Stimulated activated CD8-positive, alpha-beta memory T cell treated with anti-CD3 and anti-CD28 coated beads, Interleukin-7, amount 100 ng/mL, for 48 hours (primary cell): ENCODE measurements at places on chromosomes 1 and 21.

GRCh38 chr1:177983482-177984135 lies 13.8 kb upstream of the SEC16B start:
- DNase-seq: no peak

DNA sequence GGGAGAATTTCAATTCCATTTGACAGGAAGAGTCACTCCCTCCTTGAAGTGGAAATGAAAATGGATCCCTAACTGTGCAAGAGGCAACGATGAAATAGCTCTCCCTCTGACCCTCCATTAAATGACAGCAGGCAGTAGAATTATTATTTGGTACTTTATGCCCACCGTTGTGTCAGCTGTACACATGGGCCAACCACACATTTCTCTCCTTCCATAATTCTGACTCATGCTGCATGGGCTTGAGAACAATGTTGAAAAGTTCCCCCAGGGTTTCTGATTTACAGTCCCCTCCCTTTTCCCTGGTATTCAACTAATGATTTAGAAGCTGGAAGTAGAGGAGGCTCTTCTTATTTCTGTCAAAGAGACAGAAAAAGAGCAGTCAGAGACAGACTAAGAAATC lies 103.5 kb downstream of the RGS7 start:
- DNase-seq: no peak

GRCh38 chr1:31733389-31734219 lies 29.8 kb upstream of the COL16A1 start:
- DNase-seq: no peak

- DNase-seq: no peak
These were observed 9.6 kb upstream of the IL20 start for GRCh38 chr1:206855859-206856258.

- DNase-seq: no peak
These were observed 25.4 kb upstream of the TMEM54 start for GRCh38 chr1:32926562-32926961.

DNA sequence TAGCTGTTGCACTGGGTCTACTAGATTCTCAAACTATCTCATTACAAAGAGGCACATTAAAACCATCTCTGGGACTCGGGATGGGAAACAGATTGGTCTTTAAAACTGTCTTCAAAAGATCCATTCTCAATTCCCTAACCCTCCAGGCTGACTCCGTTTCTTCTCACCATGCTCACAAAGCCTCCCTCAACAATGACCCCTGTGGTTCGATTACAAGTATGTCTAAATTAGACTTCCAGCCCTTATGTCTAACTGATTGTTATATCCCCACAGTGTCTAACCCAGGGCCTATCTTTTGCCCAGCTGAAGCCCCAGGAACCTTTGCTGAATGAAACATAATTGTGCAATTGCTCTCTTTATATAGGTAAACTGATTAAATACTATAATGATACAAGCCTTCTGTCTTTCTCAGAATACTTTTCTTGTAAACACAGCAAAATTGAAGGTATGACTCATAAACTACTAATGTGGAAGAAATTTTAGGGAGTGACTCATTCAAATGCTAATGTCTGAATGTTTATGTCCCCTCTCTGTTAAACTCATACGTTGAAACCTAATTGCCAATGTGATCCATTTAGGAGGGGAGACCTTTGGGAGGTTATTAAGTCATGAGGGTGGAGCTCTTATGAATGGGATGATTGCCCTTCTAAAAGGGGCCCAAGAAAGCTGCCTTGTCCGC lies 65.6 kb upstream of the DAB1 start:
- DNase-seq: no peak

DNA sequence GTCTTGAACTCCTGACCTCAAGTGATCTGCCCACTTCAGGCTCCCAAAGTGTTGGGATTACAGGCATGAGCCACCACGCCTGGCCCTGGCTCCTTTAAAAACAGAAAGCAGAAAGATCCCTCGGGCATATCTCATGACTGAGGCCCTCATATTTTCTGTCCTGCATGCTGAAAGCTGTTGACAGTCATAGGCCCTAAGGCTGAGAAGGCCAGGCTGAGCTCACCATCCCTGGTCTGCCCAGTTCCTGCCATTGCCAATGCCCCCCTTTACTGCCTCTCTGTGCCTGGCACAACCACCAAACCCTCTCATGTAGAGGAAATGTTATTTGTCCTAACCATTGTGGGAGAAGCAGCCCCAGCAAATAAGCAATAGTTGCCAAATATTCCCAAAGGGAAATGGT lies 12.7 kb downstream of the CD34 start:
- DNase-seq: no peak

DNA sequence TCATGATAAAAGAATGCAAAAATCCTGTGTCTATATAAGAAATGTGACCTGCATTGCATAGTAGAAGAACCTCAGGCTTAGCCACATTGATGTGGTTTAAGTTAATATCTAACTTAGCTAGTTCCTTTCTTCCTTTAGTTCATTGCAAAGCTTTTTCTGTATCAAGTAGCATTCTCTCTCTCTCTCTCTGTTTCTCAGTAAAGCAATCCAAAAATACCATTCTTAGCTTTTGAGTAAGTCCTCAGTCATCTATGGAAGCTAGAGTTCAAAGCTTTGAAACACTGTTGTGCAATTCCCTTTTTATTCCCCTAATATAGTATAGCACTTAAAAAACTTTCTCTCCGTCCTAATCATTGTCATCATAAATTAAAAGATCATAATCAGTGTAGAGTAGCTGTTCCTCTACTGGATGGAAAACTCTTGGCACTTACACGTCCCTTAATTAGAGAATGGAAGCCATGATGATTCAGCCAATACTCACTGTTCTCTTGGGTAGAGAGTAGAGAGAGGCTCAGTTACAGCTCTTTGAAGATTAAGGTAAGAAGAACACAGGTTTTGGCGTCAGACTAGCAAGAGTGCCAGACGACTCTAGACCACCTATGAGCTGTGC lies 350.3 kb upstream of the LYPLAL1 start:
- no peak for DNase-seq

DNA sequence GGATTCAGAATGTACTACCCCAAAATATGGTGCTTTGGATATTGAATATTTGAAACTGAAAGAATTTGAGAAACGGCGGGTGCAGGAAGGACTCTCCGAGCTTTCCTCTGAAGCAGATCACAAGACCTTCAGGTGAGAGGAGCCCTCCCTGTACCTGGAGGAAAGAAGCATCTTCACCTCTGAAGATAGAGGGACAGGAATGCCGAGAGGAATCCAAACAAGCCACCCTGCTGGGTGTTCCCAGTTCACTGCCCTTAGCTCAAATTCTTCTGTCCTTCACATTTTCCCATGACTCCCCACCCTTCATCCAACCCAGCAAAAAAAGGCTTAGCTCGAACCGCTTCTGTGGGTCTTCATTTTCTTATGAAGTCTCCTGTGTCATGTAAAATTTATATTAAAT lies 18.2 kb upstream of the PADI2 start:
- no peak for DNase-seq

DNA sequence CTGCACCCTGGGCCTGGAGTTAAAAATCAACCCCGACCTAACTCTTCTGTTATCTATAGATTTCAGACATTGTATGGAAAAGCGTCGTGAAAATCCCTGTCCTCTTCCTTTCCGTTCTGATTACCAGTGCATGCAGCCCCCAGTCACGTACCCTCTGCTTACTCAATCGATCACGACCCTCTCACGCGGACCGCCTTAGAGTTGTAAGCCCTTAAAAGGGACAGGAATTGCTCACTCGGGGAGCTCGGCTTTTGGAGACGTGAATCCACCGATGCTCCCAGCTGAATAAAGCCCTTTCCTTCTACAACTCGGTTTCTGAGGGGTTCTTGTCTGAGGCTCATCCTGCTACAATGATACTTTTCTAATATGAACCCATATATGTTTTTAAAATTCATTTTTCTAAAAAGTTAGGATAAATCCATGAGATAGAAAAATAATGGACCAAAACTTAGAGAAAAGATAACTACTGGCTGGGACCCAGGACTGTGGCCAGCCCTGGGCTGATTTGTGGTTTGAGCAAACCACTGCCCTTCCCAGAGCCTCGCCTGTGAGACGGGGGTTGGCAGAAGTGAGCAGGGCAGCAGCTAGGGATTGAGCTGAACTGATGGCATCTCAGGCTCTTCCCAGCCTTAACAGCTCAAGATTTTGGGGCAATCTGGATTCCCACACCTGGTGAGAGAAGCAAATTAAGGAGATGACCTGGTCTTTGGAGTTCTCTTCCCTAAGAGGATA lies 5.0 kb downstream of the UQCRHL start:
- no peak for DNase-seq
